Endothelial cell of umbilical vein (primary cell): ENCODE measurements at places on chromosomes 16 and 17. TPM values are rescaled to one million over a fixed set of nuclear protein-coding genes. Genes with fewer than 3 reads are reported as not detected.

The ZMYND15 gene
- 0.44 TPM in 1 of 2 replicates, not detected in the other for total RNA-seq

The G6PC1 gene
- not detected in 2 replicates for total RNA-seq

The TMEM220 gene
- total RNA-seq, result 10.4 and 11.2 TPM in 2 replicates

GRCh38 chr17:72387487-72387886 lies 266.7 kb downstream of the SOX9 start:
- DNase-seq, result no peak

DNA sequence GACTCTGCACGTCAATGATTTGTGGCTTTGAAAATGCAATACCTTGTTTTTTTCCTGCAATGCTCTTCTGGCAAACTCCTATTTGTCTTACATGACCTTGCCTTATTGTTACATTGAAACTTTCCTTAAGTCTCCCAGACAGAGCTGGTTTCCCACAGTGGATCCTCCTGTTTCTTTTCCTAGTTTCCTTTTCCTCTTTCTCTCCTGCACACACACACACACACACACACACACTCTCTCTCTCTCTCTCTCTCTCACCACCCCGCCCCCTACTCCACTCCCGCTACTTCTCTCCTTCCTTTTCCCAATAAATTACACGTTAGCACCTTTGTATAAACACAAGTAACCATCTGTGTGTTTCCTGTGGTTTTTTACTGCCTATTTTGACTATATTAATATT lies 2.3 kb downstream of the ORC6 start:
- DNase-seq, result peak; percentile 57

DNA sequence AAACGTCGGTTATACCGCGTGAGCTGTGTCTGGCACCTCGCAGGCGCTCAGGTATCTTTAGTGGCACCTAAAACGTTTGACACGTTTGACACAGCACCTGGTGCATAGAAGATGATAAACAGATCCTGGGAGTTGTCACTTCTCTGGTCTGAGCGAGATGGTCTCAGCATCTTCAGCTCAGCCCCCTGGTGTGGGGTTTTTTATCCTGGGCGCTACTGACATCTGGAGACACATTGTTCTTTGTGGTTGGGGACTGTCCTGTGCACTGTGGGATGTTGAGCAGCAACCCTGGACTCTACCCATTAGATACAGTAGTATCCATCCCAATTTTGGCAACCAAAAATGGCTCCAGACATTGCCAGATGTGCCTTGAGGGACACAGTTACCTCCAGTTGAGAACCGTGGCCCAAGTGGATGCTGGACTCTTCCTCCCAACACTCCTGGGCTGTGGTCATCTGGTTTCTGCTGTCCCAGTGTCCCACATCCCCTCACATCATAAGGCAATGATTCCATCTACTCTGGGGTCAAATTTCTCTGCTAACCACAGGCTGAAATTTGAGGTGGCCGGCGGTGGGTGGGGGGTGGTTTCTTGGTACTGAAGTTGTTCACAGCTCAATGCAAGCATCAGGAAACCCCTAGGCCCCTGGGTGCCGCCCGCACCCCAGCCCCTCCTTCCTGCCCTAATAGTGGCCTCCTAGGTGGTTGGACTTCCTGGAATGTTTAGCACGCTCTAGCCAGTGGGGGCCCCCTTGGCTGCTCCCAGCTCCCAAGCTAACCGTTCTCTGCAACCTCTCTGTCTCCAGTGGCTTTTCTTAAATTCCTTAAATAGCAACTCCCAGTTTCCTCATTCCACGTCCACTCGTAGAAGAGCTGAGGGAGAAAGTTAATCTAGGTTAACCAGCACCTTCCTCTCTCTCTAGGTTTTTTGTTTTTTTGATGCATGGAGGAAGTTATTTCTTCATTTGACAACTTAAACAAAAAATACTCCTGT lies 124.8 kb downstream of the ABCC1 start:
- DNase-seq, result no peak

DNA sequence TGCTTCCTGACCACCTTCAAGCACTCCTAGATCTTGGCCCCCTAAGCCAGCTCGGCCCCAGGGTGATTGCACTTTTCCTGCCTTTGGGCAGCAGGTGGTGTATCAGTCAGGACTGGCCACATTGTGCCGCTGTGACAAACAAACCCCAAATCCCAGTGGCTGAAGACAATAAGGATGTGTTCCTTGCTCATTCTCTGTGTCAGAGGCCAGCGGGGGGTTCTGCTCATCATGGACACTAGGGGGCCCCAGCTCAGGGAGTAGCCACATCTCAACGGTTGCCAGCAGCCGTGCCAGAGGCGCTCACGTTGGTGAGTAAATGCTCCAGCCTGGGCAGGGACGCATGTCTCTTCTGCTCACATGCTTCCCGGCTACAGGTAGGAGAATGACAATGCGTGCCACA lies 60.4 kb downstream of the ZDHHC7 start:
- DNase-seq, result no peak

DNA sequence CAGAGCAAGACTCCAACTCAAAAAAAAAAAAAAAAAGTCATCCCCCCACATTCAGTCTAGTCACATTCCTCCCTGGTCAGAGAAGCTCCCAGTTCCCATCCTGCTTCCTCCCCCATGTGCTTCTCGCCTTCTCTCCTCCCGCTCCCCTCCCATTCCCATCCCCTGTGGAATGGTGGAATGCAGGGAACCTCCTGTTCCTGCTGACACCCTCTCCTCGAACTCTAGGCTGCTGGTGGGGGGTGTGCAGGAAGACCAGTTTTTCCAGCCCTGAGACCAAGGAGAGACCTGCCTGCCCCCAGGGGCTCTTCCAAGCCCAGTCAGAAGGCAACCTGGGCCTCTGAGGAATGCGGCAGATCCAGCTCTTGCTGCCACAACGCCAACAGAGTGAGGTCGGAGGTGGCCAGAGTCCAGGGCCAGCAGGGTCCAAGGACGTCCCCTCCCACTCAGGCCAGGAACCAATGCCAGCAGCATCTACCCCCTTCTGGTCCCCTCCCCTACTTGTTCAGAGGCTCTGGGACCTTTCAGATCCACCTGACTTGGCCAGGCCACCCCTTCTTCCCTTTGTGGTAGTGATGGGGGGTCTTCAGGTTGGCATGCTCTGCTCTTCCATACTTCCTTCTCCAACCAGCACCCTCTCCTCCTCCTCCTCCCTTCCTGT lies 39.3 kb upstream of the TAC4 start:
- no peak for DNase-seq

- no peak for DNase-seq
Measured at GRCh38 chr17:79272666-79273219, 198.1 kb downstream of the ENGASE start.
